ENCODE measurements at places on chromosomes 5 and 9.

DNA sequence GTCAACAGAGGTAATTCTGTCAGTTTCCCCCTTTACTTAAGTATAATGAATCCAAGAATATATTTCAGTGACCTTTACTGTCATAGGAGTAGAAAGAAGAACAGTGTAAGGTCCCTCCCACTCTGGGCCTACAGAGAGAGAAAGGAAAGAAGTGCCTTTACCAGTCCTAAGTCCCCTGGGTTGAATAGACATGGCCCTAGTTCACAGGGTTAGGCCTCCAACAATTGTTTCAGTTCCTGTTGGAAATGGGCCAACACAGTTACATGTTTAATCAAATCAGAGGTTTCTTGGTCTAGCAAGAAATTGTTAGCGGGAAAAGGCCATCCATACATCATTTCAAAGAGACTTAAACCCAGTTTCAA lies 605.6 kb downstream of the MTRR start:
- DNase-seq: no peak

DNA sequence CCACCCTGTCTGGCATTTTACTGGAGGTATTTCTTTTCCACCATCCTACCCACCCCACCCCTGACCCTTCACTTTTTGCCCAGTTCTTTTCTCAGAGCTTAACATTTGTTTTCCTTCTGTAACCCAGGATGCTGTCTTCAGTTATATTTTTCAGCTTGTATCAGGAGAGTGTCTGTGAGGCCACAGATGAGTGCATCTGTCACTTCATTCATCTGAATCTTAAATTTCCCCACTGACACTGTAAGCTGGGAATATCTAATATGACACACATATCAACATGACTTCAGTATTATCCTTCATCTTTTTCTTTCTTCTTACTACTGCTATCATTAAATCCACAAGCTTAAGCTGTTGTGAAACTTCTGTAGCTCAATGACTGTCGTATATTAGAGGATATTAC lies 4.9 kb downstream of the MARCHF3 start:
- no peak for DNase-seq

DNA sequence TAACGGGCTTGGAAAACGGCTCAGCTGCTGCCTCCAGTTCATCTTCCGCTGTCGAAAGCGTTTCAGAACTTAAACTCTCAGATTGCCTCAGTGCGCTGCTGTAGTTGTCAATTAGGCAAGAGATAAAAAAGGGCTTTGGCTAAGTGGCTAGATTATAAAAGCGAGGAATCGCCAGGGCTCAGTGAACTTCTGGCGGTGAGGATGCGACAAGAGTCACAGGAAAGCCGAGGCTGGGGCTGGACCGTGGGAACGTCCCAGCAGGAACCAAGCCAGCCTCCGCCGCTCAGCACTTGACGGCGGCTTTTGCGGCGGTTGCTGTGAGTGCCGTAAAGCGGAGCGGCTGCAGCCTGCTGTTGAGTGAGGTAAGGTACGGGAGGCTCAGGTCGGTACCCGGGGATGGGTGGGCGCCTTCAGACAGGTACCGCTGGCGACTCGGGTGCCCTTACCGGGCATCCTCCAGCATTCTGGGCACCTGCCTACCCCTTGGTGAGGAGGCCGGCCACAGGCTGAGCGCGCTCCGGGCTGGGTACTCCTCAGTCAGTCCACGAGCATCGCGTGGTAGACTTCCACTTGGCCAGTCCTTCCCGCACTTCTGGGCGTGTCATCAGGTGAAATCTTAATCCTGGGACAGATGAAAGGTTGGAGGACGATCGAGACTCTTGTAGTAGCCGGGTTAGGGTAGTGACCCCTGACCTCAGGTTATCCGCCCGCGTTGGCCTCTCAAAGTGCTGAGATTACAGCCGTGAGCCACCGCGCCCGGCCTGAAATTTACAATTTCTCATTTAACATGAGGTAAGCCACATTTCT lies at the start of gene FKTN:
TSS of gene FKTN (plus strand) at position 328 of the 807 bp plus-strand sequence. CDS start 16,902 bp downstream, outside the sequence.
- DNase-seq: peak; percentile 69

GRCh38 chr9:89844535-89844934 lies 239.7 kb downstream of the GADD45G start:
- DNase-seq: no peak

DNA sequence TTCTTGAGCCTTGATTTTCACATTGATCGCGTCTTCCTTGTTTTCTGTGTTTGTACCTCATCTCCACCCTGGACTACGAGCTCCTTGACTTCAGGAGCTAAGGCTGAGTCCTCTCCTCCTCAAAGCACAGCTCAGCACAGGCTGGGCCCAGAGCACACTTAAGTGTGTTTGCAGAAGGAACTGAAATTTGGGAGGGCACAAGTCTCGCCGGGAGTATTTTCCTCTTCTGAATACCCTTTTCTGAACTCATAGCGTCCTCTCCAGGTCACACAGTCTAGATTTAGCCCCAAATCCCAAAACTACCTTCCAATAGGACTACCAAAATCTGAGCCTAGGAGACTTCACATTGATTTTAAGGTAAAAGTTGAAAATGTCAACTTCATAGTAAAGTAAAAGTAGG lies 41.6 kb downstream of the TSTD2 start:
- DNase-seq: no peak

GRCh38 chr9:38224941-38225340 lies 155.9 kb upstream of the SHB start:
- DNase-seq: no peak

GRCh38 chr9:84538879-84539278 lies 130.7 kb upstream of the NTRK2 start:
- no peak for DNase-seq

DNA sequence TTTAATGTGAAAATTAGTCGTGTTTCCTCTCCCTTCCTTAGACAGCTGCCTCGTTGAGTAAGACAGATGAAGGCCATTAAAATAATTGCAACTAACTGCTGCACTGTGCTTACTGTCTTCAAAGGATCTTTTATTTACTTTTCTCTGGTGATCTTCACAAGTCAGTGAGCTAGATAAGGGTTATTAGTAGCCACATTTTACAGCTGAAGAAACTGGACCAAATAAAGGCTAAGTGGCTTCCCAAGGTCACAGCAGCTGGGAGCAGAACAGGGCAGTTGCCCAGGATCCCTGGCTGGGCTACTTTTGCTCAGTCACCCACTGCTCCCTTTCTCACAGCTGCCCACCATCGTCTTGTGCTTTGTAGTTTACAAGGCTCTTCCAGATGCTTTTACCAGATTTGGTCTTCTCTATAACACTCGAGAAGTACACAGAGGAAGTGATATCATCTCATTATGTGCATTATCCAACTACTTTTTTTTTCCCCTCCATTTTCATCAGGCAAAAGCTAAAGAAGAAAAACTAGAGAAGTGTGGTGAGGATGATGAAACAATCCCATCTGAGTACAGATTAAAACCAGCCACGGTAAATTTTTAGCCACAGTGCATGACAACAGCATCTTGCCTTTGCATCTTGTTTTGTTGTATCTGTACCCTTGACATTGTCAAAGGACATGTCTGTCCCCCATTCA lies 61.8 kb downstream of the ERAP1 start:
- no peak for DNase-seq

DNA sequence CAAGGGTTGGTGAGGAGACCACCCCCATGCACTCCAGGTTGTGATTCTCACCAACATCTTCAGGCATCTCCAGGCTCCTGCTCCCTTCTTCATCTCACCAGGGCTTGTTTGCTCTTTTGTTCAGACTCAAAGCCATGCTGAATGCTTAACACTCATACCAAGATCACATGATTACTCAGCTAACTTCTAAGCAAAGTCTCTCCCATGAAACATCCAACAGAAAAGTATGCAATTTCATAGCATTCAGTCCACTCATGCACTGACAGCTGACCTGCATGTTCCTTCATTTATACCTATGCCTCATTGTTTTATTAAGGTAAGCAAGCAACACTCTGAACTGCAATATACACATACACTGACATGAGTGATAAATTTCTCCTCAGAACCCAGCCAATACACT lies 69.0 kb downstream of the SHC3 start:
- DNase-seq: no peak

DNA sequence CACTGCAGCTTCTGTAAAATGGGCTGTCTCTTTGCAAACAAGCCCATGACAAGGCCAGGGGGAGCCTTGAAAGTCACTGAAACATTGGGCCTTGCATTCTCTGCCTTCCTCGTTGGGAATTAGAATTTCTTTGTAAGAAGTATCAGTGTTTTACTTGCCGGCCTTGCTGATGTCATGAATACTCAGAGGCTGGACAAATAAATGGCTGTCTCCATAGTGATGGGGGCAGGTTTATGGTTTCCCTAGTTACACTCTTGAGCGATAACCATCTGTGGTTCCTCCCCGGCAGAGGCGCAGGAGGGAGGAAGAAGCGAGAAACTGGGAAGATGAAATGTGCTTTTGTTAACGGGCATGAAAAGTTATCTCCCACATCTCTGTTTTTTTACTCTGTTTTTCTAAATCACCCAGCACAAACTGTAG lies 272.7 kb upstream of the PANK3 start:
- peak; percentile 0 for DNase-seq

DNA sequence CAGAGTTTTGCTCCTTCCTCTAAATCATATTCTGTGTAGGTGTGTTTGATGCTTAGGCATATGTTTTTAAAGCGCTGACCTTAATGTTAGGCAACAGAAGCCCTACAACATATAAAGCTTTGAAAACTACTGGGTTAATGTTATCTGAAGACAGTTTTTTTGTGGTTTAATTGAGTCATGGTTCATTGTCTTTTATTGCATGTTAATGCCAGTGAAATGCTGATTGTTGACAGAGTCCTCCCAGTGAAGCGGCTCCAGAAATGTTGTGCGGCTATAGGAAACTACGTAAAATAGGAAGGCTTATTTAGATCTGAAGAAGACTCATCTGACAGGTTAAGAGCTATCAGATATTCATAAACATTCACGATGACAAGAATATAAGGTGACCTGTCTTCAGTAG lies 424.6 kb downstream of the CCDC171 start:
- DNase-seq: no peak

DNA sequence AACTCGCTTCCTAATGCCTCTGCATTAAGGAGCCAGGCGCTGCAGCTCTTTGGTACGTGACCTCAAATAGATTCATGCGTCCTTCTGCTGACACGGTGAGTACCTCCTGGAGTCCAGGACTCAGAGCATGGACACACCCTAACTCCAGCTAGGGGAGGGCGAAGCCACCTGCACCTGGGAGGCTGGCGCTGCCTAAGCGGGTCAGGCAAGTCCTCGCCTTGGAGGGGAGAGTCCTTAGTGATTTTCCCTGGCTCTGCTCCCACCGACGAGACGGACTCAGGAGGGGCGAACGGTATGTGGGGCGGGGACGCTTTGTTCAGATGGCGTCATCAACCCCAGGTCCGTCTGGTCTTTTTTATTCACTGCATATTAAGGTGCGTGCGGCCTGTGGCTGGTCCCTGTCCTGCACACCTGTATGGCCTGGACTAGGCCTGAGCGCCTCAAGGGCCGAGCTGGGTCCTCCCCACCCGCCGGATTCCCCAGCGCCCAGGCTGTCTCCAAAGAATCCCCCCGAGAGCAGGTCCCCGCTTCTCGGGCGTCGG lies 50.3 kb downstream of the NSUN2 start:
- DNase-seq: no peak

DNA sequence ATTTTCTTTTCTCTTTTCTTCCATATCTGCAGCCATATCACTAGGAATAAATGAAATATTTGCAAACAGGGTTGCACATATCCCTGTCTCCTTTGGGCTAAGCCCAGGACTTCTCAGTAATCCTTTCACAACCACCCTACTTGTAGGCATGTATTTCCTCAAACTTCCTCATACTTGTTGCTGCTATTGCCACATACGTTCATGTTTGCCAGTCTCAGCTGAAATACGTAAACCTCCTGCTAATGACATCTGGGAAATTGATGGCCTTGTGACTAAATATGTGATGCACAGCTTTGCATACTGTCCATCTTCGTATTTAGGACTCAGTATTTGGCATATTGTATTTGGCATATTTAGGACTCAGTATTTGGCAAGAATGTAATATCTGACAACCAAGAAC lies 224.6 kb downstream of the PLK2 start:
- DNase-seq: no peak

DNA sequence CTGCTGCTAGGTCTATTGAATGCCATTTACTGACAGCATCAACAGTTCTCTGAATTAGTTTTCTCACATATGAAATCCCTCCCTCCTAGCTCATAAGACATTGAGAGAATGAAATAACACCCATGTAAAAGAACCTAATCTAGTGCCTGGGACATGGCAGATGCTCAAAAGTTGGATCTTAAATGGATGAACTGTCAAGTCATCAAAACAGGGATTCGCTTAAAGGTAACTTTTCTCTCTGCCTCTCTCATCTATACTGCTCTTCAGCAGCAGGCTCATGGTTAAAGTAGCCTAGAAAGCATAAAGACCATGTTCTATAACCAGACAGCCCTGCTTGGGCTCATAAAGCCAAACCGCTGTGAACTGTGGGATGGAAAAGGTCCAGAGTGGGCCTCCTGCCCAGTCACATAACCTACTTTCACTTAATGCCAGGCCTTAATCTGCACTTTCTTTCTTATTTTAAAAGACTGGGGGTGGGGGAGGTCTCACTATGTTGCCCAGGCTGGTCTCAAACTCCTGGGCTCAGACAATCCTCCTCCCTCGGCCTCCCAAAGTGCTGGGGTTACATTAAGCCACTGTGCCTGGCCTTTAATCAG lies 3.7 kb downstream of the TMEM245 start:
- no peak for DNase-seq

- no peak for DNase-seq
Measured at GRCh38 chr9:20591223-20591622, 31.1 kb downstream of the MLLT3 start.

DNA sequence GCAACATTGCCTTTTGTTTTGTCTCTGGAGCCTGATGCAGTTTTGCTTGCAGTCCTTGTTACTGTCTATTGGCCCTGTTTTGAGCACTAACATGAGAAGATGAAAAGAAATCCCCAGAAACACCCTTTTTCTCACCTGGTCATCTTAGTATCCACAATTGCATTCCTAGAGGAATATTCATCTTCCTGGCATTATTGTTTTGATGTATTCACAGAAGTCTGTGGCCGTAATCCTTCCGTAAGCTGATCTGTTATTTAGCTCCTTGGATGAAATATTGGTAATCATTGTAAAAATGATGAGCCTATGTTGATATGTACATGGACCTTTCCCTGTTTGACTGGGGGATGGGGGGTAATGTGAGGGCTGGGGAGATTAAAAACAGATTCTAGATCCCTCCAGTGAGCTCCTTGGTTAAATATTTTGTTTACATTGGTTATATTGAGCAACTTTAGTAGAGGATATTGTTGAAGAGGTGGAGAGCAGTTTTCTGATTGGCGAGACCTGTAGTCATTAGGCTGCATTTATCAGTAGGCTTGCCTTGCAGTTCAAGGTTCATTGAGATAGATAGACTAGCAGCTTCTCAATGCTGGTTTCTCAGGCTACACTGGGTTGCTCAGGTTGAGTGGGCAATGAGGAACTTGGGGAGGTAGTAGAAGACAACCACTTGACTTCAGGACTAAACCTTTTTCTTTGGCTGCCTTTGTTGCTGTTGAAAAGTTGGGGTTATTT lies 117.5 kb downstream of the MACIR start:
- no peak for DNase-seq

Measured in NCI-H1417 treated with DMSO at 0.1 percent for 48 hours (cell line).